Iris pigment epithelial cell (primary cell): ENCODE measurements at places on chromosomes 3 and 15.

- DNase-seq, result no peak
Measured at GRCh38 chr3:141783632-141784031, 20.4 kb downstream of the GRK7 start.

DNA sequence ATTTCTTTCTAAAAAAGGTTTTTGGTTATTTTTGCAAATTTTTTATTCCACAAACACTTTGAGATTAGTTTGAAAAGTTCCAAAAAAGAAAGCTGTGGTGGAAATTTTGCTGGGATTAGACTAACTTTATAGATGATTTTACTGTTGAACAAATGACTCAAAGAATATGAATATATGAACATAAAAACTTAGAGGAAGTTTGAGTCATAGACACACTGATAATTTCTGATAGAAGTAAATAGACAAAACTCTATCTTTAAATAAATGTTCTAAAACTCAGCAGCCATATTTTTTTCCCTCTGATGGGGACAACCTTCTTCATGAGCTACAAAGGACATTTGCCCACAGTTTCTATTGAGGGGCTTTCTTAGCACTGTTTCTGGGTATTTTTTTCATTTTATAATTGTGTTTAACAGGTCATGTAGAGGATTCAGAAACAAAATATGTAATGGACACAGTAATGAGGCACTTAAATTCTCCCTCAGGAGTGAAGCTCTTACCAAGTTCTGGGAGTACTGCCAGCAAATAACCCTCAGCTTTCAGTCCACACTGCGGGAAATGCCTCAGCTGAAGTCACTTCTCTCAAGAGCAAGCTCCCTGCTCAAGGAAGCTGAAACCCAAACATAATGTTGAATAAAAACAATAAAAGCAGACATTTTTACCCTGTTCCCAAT, 157.6 kb downstream of the NFKBIZ start:
- DNase-seq, result peak; percentile 99

DNA sequence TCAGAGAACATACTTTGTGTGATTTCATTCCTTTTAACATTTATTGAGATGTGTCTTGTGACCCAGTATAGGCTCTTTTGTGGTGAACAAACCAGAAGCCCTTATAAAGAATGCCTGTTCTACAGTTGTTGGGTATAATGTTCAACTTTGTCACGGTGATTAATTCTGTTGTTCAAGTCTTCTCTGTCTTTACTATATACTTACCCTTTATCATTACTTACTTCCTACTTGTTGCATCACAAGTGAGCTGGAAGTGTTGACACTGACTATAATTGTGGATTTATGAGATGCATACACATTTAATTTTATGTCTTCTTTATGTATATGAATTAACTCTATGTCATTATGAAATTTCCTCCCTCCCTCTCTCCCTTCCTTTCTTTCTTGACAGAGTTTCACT, 59.7 kb upstream of the TBL1XR1 start:
- DNase-seq, result peak; percentile 16

DNA sequence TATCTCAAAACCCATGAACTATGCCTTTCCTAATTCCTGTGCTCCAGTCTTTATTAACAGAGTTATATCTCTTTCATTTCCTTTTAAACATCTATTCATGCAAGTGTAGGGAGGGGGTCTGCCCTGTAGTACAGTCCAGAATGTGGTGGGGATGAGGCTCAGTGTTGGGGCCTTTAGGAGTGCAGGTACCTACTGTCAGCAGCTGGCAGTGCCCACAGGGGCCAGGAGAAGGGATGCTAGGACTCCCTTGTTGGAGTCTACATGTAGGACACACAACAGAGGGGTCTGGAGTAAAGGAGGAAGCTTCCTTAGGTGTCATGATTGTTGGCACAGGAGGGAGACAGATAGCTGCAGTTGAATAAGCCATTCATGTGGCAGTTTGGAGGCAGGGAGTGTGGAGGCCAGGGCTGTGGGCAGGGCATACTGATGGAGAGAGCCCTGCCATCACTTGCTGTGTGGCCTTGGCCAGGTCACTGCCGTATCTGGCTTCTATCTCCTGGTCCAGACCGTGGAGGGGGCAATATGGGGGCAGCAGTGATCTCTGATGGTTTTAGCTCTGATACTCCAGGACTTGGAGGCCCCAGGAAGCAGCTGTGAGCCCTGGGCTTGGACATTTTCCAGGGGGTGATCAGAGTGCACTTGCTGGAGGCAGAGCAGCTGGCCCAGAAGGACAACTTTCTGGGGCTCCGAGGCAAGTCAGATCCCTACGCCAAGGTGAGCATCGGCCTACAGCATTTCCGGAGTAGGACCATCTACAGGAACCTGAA, 29.5 kb downstream of the ESYT3 start:
- no peak for DNase-seq
